Fibroblast of skin of scalp (primary cell): ENCODE measurements at places on chromosomes 3 and 15.

GRCh38 chr3:157130467-157131251 lies 29.3 kb downstream of the CCNL1 start:
- DNase-seq, result peak; percentile 68

- peak; percentile 82 for DNase-seq
Measured at GRCh38 chr3:192091831-192092230, 630.9 kb downstream of the PYDC2 start.

DNA sequence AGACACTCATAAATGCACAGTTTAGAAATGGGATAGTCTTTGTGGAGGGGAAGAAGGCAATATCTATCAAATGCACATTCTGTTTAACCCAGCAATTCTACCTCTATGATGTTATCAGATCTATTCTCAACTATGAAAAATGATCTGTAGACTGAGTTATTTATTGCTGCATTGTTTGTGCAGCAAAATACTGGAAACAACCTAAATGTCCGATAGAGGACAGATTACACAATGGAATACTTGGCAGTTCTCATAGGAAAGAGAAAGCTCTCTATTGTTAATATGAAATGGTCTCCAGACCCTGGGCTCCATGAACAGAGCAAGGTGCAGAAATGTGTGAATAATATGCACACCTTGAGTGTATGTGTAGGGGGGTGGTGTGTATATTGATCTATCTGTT lies 49.0 kb upstream of the SELENOK start:
- DNase-seq, result no peak

DNA sequence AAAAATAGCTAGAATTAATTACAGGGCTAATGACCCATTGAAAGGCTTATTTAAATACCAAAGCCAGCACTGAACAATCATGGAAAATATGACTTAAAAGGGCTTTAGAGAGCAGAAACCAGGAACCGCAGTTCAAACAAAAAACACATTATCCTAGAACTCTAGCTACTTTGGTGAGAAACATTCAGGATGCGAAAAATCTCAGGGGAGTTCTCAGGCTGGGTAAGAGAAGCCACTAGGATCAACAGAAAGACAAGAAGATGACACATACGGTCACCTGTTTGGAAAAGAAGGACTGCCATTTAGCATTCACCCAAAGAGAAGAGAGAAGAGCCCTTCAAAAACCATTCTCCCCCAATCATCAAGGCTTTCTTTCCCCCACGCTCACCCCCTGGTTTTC lies 75.6 kb upstream of the ICE2 start:
- no peak for DNase-seq

- DNase-seq, result no peak
Measured at GRCh38 chr3:190601622-190602021, 87.7 kb downstream of the IL1RAP start.

DNA sequence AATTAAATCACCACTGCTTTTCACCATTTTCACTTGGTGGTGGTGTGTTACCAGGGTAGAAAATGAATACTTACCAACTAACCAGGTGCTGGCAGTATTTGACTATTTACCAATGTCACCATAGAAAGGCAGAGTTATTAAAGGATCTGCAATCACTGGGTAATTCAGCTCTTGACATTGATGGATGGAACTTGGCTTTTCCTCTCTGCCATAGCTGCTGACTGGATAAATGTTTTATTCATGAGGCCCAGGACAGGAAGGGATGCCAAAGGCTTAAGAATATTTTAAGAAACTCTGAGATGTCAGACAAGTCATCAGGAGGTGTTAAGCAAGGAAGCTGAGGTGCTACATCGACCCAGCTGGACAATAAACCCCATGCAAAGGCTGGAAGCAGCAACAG lies 495.5 kb upstream of the CFAP20DC start:
- DNase-seq, result no peak

GRCh38 chr3:159609625-159610024 lies 379.0 kb upstream of the IL12A start:
- DNase-seq, result peak; percentile 68

DNA sequence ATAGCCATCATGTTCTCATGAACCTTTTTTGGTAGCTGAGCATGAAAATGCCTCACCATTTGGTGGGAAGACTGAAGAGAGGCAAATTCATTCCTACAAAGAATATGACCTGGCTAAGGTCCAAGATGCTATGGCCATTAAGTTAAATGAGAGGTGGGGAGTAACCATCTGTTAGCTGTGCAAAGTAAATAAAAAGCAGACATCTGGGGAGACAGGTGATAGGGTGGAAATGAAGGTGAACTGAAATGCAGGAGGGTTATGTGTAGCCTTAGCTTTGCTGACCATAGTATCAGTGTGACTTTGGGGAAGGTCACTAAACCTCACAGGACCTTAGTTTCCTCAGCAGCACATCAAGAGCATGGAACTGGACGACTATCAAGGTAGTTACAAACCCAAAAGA lies 111.0 kb upstream of the STRIT1 start:
- DNase-seq, result no peak

GRCh38 chr15:51283026-51283425 lies 55.4 kb downstream of the CYP19A1 start:
- no peak for DNase-seq

DNA sequence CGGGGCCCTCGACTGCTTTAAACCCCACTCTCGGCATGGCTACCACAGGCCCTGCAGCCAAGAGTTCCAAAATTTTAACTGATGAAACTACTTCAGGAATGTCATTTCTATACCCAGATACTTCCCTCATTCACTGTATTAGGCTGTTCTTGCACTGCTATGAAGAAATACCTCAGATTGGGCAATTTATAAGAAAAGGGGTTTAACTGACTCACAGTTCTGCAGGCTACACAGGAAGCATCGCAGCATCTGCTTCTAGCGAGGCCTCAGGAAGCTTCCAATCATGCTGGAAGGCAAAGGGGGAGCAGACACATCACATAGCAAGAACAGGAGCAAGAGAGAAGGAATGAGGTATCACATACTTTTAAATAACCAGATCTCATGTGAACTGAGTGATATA lies 21.6 kb upstream of the ALCAM start:
- DNase-seq, result no peak

GRCh38 chr3:97417-98258 lies 98.9 kb upstream of the CHL1 start:
- no peak for DNase-seq

GRCh38 chr3:71873093-71873611 lies 88.2 kb upstream of the PROK2 start:
- DNase-seq, result no peak

GRCh38 chr3:29267226-29267625 lies 13.6 kb upstream of the RBMS3 start:
- DNase-seq, result no peak

GRCh38 chr15:66595931-66596545 lies 30.2 kb upstream of the LCTL start:
- DNase-seq, result peak; percentile 79

DNA sequence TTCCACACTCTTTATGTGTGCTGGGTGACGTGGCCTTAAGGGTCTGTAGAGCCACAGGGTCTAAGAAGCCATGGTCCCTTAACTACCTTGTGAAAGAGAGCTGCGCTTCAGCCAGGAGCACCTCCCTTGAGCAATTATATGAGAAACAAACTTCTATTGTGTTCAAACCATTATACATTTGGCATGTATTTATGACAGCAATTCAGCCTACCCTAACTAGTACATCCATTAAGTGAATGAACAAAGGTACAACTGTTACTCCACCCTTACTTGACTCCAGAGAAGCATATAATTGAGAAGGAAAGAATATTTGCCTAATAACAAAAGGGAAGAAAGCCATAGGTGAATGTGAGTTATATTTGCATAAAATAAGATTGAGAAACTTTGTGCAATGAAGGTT lies 69.8 kb upstream of the BOC start:
- DNase-seq, result no peak

GRCh38 chr3:170496026-170496867 lies 77.6 kb downstream of the CLDN11 start:
- DNase-seq, result no peak

- no peak for DNase-seq
Measured at GRCh38 chr3:196198771-196199753, 12.1 kb downstream of the ZDHHC19 start.

GRCh38 chr3:15781637-15782402 lies 16.0 kb downstream of the ANKRD28 start:
- no peak for DNase-seq

GRCh38 chr15:91409387-91409786 lies 309.3 kb downstream of the SV2B start:
- no peak for DNase-seq

DNA sequence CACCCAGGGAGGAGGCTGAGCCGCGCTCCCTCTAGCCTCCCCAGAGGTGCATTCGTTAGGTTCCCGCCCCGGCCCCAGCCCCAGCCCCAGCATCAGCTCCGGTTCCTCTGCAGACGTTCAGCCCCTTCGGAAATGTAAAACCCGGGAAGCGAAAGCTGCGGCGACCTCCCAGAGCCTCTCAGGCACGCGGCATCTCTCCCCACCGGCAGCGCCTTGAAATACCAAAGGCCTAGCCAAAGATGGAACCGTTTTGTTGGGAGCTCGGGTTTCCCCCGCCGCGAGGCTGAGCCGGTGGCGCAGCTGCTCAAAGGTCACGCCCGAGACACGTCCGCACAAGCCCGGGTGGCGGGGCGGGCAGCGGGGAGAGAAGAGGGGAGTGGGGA lies 77.8 kb upstream of the HES1 start:
- DNase-seq, result peak; percentile 71

GRCh38 chr3:24521420-24522145 lies 26.9 kb upstream of the THRB start:
- DNase-seq, result peak; percentile 56

GRCh38 chr15:65028338-65028737 lies 1.1 kb downstream of the MTFMT start:
- no peak for DNase-seq

- no peak for DNase-seq
Measured at GRCh38 chr3:30996467-30996866, 102.0 kb upstream of the GADL1 start.

- peak; percentile 95 for DNase-seq
Measured at GRCh38 chr3:71537211-71537611, 46.3 kb downstream of the FOXP1 start.

GRCh38 chr3:14540821-14541385 lies 761 bp upstream of the GRIP2 start:
- DNase-seq, result no peak

- no peak for DNase-seq
Measured at GRCh38 chr15:99239545-99240198, 9.7 kb downstream of the TTC23 start.

- DNase-seq, result peak; percentile 74
Measured at GRCh38 chr15:72722071-72722696, 36.2 kb downstream of the BBS4 start.

DNA sequence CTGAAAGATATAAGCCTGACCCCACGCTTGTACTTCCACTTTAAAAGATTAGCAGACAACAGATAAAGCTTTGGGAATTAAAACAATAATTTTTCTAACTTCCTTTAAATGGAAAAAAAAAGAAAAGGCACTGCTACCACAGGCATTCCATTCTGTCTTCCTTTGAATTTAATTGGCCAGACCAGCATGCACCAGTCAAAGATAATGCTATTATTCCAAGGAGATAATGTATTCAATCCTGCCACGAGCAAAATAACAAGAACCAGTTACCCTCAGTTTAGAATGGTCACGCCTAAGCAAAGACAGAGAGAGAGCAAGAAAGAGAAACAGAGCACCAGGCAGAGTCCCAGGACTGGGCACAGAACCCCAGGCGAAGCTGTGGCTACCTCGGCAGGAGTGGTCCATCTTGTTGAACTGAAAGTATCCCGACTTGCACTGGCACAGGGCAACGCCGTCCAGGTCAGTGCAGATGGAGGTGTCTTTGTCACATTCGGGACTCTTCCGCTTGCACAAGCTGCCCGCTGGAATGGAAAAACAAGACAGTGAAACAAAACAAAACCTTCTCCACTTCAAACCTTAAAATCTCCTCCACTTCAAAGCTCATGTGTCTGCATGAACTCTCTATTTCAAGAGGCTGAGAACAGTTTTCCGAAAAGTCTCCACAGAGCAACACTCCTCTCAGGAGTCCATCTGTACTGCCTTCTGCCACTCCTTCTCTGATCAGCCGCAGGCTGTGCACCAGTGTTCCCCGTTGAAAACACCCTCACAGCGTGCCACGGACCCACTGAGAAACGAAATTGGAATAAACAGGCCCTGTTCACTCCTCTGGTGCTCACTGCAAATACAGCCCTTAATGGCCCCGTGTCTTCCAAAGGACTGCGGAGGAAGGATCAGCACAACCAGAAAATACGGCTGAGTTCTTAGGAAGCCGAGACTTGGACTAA lies 58.2 kb downstream of the HEG1 start:
- DNase-seq, result no peak

GRCh38 chr3:182716114-182716688 lies 77.1 kb upstream of the ATP11B start:
- no peak for DNase-seq

DNA sequence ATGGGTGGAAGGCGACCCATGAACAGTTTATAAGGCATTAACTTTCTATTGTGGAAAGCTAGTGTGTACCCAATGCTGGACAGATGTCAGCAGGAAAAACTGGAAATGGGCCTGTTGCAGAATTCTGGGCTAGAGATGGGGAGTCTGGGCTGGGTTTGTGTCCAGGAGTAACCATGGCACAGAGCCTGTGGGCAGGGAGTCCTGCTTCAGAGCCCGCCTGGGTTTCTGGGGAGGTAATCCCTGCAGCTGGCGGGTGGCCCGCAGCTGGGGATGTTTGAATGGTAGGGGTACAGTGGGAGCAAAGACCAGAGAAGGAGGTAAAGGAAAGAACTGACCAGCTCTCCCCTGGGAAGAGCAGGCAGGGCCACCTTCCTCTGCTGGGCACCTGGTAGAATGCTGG lies 25.7 kb downstream of the ACAA1 start:
- DNase-seq, result no peak

DNA sequence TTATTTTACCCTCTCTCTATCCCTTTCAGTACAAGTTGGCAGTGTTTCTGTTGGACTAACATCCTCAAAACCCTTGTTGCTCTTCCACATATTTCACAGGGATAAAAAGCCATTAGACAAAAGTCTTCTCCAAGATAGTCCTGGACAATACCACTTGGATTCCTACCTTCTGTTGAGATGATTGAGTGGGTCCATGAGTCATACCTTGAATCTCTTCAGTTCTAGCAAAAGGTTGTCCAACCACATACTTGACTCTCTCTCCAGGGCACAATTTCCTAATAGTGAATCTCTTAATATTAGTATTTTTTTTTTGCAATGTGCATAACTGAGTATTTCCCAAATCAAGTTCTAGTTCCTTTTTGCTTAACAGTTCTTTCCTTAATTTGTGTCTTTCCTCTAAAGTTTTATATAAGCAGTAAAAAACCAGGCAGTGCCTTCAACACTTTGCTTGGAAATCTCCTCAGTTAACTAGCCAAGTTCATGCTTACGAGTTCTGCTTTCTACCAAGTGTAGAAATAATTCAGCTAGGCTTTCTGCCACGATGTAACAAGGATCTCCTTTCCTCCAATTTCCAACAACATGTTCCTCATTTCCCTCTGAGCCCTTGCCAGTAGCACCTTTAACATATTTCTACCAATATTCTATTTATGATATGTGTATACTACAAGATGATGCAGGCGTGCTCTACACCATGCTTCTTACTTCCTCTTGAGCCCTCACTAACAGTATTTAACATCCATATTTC lies 68.3 kb upstream of the NEO1 start:
- no peak for DNase-seq

DNA sequence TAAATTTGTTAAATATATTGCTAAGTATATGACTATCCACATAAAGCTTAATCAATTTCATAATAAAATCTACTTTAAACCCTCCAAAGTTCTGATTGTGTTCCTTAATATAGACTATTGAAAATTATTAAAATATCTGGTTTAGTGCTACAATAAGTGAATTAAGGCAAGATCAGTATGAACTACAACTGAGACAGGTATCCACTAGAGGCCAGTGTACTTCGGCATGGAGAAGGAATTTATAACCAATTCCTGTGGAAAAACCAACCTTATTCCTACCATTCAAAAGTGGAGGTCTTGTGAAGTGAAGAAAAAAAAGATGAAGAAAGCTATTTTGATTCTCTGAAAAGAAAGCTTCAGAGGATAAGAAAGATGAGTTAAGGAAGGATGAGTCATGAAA lies 237.7 kb downstream of the SUCLG2 start:
- DNase-seq, result peak; percentile 2
